ENCODE measurements at places on chromosomes 5 and 9. TPM values are rescaled to one million over a fixed set of nuclear protein-coding genes. Genes with fewer than 3 reads are reported as not detected.

DNA sequence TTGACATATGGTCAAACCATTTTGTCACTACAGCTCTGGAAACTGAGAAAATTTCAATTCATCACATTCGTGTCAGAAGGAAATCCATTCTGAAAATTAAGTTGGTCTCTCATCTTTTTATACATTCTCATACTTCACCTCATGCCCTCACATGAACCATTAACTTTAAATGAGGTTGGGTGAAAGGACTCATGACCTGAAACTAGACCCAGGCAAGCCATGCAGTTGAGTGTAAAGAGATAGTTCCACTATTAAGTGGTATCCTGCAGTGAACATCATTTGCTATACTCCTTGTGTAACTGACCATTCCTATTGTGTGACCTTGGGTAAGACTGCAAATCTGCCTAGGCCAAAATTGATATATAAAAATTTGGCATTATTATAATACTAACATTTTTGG is 299.6 kb upstream of the GRIN3A start:
- no peak for DNase-seq

GRCh38 chr5:124238350-124238749 is 508.1 kb downstream of the ZNF608 start:
- DNase-seq = no peak

DNA sequence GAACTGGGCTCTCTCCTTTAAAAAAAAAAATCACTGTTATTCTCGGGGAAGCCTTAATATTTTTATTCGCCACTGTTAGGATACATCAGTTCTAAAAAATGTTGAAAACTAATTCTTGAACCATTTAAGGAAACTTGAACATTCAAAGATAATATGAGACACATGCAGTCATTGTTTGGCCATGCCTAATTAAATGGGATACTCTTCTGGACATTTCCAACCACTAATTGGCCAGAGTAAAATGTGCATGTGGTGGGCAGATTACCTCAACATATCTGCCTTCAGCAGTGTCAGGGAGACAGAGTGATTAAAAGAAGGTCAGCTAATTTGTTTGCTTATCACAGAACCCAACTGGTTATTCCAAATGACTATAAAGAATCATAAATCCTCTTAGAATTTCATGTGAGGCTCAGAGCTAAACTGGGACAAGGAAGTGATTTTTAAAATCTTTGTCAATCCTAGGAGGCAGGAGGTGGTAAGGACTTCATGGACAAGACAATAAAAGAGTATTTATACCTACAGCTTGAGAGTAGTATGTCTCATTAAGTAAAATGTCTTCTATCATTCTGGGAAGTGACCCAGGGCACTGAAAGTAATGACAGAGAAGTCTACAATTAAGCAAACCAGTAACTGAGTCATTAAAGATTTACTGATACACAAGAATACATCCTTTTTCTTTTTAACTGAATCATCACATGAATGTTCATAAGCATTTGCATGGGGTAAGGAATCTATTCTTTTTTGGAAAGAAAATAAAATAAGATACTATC is 242.9 kb upstream of the TRPM3 start:
- no peak for DNase-seq

GFI1B gene
- total RNA-seq = not detected

- DNase-seq = no peak
Observed at GRCh38 chr9:96279932-96280331, 22.0 kb downstream of the HSD17B3 start.

DNA sequence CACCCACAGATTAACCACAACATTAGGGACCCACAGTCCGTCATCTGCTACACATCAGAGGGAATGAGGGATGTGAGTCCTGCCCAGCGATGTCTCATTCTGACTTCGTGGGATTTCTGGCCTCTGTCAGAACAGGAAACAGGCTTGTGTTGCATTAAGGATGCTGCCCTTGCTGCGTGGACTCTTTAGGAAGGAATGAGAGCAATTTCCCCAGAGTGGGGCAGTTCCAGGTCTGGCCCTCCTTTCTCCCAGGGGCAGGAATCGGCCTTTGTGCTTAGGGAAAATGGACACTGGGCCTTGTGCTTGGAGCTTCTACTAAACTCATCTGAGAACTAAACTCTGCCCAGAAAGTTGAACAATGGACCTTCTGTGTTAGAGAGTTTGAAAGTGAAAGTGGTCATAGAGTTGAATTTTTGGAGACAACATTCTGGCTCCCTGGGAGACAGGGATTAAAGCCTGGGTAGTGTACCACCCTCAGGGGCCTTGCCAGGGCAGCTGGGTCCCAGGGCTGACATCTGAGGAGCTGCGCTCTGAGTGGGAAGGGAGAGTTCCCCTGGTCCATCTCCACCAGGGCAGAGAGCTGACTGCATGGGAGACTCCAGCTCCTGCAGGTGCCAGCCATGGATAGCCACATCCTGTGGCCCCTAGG is 37.8 kb upstream of the S1PR3 start:
- no peak for DNase-seq

- no peak for DNase-seq
Observed at GRCh38 chr9:92385001-92385400, 19.4 kb downstream of the OGN start.

DNA sequence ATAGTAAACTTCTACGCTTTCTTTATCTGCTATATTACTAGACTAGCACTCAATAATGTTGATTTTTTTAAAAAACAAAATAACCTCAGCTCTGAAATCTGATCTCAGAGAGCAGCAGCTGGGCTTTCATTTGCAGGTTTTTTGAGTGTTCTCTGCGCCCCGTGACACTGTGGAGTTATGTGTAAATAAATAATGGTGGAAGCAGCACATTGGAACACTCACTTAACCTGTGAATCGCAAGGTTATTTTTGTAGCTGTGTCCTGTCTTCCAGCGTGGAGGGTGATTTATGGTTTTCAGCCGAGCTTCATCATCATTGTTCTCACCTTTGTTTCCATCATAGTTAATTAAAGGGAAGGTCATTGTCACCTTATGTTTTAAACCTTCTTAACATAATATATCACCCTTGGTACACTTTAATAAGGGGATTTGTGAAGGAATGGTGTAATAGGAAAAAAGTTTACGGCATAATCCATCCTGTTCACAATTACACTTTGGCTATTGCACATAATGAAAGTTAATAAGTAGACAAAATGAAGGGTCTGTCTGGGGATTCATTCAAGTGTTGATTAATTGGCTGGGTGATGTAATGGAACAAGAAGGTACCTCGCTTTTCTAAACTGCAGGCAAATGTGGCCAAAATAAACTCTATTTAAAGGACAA is 493.3 kb upstream of the ADAMTS16 start:
- no peak for DNase-seq

DNA sequence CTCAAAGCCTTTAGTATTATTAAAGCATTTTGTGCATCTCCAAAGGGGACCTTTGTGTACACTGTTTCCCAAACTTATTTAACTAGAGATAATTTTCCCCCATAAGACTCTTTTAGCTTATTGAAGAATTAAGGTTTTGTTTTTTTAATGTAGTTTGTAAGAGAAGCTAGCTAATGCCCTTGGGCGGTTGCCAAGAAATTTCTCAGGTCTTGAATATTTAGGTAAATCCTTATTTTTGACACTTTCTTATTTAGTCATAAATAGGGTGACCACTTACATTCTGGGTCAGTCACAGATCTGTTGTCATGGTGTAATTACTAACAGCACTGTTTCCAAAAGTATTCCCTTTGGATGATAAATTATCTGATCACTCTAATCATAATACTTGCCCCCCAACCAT is 27.2 kb downstream of the TNFAIP8 start:
- DNase-seq = no peak

GRCh38 chr5:112253478-112254250 is 165.4 kb downstream of the EPB41L4A start:
- DNase-seq = peak; percentile 50

EGR1 gene
- total RNA-seq = 29.1 TPM

GRCh38 chr9:124481115-124481514 is 26.1 kb downstream of the NR5A1 start:
- DNase-seq = no peak

GRCh38 chr9:112848316-112849151 is 42.1 kb downstream of the SLC46A2 start:
- no peak for DNase-seq

DNA sequence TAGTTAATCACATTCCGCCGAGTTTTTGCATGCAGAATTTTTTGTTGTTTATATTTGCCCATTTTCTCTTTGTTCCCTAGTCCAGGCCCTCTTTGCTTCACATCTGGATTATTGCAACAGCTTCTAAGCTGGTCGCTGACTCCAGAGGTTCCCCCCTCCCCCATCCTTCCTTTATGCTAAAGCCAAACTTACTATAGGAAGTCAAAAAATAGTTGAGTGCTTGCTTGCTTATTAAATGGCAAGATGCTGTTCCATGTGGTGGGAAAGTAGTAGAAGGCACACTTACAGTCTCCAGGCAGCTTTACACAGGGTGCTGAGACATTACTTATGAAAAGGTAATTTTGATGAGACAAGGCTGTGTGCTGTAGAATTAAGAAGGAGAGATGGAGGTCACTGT is 1.3 kb downstream of the ZBTB34 start:
- no peak for DNase-seq

All from left cardiac atrium (tissue), 4 donors.